Stimulated activated CD4-positive, alpha-beta T cell treated with anti-CD3 and anti-CD28 coated beads, Interleukin-15, amount 100 ng/mL, for 1 hour (primary cell): ENCODE measurements at places on chromosomes 6 and 20.

DNA sequence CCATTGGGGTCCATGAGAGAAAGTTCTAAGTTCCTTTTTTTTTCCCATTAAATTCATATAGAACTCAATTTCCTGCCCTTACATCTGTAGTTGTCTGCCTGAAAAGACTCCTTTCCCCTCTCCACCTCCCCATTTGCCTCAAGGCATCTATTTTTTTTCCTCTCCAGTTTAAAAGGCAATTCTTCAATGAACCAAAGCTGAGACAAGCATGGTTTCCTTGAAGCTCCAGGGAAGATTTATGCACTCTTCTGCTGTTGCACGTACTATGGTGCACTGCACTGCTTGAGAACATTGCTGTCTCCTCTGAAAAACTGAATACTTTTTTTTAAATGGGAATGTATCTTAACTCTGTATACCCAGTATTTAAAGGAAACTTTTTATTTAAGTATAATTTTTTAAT is 465.2 kb downstream of the CD83 start:
- DNase-seq = no peak

DNA sequence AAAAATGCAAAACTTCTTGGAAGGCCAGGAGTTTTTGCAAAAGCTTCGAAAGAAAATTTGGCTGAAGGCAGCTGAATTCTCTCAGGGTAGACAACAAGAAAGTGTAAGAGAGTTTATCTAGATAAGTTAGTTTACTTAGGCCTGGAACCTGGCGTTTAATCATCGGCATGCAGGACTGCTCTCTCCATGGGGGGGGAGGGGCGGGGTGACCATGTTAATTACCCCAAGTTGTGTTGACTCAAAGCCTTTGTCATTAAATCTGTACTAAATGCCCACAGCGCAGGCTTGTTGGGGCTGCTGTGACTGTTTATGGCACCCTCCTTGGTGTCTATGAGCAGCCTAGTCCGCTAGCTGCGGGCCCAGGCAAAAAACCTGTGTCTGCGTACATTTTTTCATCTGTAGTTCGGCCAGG is 20.1 kb upstream of the ZNF451 start:
- no peak for DNase-seq

DNA sequence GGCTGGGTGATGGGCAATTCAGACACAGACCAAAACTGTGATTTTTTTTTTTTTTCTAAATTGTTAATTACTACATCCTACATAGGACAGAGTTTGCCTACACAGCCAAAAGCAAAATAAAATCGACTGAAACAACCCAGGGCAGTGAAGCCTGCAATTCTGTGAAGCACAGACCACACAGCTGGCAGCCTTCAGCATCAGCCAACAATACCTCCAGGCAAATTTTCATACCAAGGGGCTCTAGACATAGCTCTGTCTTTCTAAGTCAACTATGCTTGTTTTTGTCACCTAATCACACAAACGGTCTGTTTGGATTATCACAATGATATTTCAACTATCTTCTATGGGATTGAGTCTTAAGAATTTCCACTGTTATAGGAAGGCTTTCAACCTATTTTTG is 17.6 kb downstream of the RMND1 start:
- no peak for DNase-seq

DNA sequence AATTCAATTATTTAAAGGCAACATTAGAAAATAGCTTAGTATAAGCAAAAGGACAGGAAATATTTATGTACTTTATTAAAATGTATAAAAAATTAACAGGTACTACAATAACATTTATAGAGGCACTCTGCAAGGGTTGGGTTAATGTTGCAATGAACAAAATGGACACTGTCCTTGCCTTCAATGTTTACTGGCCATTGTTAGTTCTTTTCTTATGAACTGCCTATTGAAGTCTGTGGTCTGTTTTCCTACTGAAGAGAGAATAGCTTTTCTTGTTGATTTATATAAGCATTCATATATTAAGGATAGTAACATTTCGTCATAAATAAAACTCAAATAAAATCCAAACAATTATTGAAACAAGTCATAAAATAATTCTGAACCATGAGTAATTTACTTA is 135.3 kb upstream of the BEND6 start:
- DNase-seq = no peak

DNA sequence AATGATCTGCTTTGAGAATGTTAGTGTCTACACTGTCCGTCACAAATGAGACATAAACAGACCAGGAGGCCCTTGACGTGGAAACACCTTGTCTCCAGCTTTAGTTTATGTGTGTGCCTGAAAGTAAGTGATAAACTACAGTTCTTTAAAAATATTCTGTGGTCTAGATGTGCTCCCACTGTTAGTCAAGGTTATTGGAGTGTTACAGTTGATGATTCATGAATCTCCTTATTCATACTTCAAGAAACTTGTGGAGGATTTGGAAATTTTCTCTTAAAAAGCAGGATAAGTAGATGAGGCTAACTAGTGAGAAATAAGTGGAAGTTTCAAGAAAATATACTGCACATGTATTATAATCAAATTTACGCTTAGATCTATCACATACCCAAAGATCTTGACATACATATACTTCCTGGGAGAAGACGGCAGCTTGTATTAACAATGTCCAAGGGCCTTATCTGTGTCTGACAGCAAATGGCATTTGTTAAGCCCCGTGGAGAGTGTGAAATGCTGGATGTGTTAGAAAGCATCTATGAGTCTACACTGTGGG is 90.5 kb upstream of the MBOAT1 start:
- DNase-seq = no peak

- no peak for DNase-seq
Observed at GRCh38 chr6:44234101-44235025, 11.0 kb downstream of the SLC29A1 start.

- no peak for DNase-seq
Observed at GRCh38 chr20:32582659-32583580, 2.2 kb downstream of the NOL4L start.

- no peak for DNase-seq
Observed at GRCh38 chr6:125953502-125953875, 3.1 kb upstream of the HINT3 start.

DNA sequence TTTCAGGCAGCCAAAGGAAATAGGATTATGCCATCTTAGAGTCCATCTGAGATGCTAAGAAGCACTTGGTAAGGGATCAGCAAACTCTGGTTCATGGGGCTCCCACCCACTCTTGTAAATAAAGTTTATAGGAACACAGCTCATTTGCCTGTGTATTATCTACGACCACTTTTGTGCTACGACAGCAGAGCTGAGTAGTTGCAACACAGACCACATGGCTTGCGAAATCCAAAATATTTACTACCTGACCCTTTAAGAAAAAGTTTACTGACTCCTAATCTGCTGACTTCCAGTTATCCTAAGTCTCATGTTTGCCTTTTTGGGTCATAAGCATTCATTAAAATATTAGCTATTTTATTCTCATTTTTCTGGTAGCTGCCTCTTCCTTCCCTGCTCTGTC is 859.0 kb downstream of the QKI start:
- no peak for DNase-seq

DNA sequence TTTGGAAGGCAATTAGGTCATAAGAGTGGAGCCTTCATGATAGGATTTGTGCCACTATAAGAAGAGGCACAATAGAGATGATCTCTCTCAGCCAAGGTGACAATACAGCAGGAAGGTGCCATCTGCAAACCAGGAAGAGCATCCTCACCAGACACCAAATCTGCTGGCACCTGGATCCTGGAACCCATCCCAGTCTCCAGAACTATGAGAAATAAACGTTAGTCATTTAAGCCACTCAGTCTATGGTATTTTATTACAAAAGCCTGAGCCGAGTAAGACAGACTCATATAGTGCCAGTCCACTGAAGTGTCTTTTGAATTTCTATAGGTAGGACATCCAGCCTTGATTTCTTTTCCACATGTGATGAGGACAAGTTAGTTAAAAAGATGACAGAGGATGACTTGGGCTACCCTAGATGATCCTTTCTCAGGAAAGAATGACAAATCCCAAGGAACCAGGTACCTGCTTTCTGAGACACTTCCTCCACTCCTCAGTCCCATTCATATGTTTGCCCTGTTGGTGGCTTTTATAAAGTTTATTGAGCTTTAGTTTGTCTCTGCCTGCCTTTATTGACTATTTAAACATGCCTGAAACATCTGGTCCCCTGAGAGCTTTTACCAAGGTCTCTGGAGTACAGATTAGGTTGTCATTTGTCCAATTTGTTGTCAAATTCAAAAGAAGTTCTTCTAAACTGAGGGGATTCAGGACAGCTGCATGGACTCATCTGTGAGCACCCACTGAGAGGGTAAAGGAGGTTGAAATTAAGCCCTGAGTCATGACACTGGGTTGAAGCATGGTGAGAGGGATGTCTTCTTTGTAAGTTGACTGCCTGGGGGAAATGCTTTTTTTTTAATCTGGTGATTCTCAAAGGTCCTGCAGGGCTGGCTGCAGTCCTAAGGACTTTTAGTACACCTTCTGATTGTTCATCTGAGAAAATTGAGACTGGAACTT is 165.0 kb upstream of the PLCB4 start:
- no peak for DNase-seq

- no peak for DNase-seq
Observed at GRCh38 chr20:4545526-4545925, 176.2 kb upstream of the PRND start.

- no peak for DNase-seq
Observed at GRCh38 chr6:150177952-150178520, 35.2 kb downstream of the PPP1R14C start.

DNA sequence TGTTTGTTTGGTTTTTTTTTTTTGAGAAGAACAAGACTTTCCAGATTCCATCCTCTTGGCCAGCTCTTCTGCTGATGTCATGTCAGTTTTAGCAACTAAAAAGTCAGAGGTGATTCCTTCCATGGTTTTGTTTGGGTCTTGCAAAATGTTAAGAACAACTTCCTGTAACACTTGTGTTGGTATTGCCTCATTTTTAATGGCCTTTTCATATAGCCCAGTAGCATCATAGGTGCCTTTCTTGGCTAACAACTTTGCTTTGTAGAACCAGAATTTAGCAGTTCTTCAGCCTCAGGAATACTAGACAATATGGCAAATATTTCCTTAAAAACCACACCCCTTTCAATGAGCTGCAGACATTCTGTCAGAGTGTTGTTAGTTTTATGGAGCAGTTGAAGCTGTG is 99.5 kb upstream of the SIRPG start:
- no peak for DNase-seq

GRCh38 chr20:36485286-36485685 is 56.0 kb upstream of the MYL9 start:
- DNase-seq = no peak

- no peak for DNase-seq
Observed at GRCh38 chr6:15484821-15485220, 178.0 kb downstream of the DTNBP1 start.

DNA sequence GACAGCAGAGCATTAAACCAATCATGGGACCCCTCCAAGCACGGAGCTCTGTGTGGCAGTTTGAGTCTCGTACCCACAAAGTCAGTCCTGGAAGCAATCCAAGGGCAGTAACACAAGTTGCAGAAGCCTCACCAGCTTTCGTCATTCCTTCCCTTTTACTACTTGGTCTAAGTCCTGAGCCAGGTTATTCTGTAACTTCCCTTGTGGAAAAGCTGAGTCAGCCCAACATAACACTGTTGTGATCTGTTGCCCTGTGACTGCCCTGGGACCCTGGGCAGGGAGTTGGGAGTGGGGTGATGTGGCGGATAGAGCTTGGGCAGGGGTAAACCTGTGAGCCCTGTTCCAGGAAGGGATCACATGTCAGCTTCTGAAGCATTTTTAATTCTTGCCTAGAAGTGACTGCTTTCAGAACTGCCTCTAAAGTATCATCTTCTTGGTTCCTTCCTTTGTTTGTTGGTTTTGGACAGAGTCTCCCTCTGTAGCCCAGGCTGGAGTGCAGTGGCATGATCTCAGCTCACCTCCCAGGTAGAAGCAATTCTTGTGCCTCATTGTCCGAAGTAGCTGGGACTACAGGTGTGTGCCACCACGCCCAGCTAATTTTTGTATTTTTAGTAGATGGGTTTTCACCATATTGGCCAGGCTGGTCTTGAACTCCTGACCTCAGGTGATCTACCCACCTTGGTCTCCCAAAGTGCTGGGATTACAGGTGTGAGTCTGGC is 183.7 kb upstream of the JAG1 start:
- DNase-seq = no peak

DNA sequence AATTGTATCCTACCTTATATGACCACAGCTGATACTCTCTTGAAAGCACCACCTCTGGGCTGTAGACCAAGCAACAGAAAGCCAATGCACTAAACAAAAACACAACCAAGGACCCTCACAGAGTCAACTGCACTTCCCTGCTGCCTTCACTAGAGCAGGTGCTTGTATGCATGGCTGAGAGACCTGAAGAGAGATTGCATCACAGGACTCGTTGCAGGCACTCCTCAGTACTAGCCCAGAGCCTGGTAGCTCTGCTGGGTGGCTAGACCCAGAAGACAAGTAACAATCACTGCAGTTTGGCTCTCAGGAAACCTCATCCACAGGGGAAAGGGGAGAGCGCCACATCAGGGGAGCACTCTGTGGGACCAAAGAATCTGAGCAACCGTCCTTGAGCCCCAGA is 521.6 kb upstream of the IMPG1 start:
- DNase-seq = no peak

DNA sequence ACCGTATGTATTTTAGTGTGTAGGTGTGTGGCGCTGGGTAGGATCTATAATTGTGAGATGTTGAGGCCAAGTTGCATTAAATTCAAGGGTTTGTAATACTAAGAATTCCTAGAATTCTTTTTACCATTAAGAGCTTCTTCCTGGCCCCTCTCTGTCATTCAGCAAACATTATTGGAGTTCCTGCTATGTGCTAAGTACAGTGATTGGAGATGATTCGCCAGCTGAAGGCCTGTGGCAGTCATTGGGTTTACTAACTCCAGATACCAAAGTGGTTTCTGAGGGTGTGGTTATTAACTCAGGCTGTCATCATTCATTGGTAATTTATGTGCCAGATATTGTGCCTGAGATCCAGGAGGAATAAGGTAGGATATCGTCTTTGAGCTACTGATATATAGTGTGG is 167.1 kb downstream of the LAMA2 start:
- no peak for DNase-seq

DNA sequence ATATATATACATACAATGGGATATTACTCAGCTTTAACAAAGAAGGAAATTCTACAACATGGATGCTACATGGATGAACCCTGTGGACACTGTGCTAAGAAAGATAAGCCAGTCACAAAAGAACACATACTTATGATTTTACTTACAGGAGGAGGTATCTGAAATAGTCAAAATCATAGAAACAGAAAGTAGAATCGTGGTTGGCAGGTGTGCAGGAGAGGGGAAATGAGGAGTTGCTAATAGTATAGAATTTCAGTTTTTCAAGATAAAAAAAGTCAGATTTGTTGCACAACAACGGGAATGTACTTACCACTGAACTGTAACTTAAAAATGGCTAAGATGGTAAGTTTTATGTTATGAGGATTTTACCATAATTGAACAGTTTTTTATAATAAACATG is 706.3 kb downstream of the TFAP2A start:
- no peak for DNase-seq
